ENCODE measurements at places on chromosomes 1 and 21. TPM values are rescaled to one million over a fixed set of nuclear protein-coding genes. Genes with fewer than 3 reads are reported as not detected.

ZBTB37 gene
- total RNA-seq: 7.9 TPM

OLFM3 gene
- not detected for total RNA-seq

VWA5B1 gene
- 0.27 TPM for total RNA-seq

NGF gene
- total RNA-seq: 0.14 TPM

TNFRSF4 gene
- total RNA-seq: 0.11 TPM

CACHD1 gene
- 54.4 TPM for total RNA-seq
